ENCODE measurements at places on chromosomes 11 and 22. TPM values are rescaled to one million over a fixed set of nuclear protein-coding genes. Genes with fewer than 3 reads are reported as not detected.

DNA sequence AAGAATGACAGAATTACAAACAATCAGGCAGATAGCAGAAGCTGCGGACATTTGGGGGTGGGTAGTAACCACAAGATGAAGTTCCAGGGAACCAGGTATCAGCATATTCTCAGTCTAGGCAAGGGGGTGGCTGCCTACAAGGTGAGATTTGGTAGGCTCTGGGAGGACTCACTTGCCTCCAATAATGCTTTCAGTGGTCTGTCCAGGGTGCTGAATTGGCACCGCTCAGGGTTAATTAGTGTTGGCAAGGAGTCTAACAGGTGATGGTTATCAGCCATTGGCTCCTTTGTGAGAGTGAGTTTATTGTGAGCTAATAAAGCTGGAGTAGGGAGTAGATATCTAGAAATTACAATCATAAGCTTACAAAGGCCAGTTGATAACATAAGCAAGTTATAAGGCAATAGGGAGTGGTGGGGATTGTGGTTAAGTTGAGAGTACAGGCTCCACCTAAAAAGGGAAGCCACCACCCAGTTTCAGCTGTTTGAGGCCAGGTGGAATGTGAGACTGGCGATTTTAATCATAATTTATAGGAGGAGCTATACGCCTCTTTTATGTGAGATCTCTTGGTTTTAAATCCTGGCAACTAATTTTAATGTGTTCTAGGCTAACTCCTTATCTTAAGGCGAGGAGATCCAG lies 320.5 kb downstream of the MIAT start:
- DNase-seq: no peak

GRCh38 chr11:76558473-76558872 lies 112.1 kb downstream of the LRRC32 start:
- no peak for DNase-seq

The RAB39A gene
- total RNA-seq: 9.2 TPM

DNA sequence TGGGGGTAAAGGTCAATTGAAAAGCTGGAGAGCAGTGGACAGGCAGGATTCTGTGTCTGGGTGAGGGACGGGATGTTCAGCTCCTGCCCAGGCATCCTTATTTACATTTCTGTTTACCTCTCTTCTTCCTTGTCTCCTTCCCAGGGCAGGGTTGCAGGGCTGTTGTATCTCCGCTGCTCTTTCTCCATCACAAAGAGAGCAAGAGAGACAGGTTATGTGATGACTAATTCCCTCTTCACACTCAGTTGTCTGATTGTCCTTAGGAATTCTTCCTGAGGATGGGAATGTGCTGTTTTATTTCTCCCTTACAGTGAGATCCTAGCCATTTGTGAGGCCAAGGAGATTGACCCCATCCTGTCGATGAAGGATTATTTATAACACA lies 104.9 kb downstream of the VPREB1 start:
- DNase-seq: no peak

- peak; percentile 67 for DNase-seq
Measured at GRCh38 chr11:22666688-22667439, 453 bp downstream of the GAS2 start.

The OR5AN1 gene
- total RNA-seq: not detected

The PKNOX2 gene
- total RNA-seq: 1.3 TPM

DNA sequence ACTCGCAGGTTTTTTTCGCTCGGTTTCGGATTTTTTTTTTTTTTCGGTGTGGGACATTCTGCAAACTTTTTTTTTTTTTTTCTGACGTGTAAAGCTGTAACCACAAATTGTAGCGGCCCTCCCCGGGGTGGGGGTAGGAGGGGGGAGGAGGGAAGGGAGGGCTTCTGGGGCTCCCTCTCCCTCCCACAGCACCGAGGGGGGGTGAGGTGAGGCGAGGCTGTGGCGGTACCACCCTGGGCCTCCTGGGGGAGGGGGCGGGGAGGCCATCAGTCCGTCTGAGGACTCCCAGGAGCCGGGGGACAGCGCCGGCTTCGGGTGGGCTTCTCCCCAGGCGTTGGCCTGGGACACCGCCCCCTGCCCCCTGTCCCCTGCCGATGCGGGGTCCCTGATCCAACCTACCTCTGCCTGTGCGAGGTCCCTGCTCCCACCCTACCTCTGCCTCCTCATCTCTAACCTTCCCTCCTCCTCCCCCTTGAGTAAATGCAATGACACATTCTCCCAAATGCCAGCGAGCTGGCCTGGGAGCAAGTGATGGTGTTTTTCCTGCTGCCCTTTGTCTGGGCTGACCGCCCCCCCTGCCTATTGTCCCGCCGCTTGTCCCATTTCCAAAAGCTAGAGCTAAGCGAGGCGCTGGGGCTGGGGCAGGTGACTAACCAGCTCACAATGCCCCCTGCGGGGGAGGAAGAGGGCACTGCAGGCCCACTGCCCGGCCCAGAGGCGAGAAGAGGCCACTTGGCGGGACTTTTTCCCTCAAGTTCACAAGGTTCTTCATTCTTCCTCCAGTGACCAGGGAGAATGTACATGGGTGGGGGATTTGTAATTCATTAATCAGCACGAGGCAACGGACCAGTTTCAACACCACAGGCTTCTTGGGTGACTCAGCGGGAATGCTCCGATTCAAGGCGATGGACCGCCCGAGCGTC lies 511 bp upstream of the CLCF1 start:
- DNase-seq: peak; percentile 85

GRCh38 chr11:45560155-45560912 lies 105.1 kb downstream of the CHST1 start:
- no peak for DNase-seq

DNA sequence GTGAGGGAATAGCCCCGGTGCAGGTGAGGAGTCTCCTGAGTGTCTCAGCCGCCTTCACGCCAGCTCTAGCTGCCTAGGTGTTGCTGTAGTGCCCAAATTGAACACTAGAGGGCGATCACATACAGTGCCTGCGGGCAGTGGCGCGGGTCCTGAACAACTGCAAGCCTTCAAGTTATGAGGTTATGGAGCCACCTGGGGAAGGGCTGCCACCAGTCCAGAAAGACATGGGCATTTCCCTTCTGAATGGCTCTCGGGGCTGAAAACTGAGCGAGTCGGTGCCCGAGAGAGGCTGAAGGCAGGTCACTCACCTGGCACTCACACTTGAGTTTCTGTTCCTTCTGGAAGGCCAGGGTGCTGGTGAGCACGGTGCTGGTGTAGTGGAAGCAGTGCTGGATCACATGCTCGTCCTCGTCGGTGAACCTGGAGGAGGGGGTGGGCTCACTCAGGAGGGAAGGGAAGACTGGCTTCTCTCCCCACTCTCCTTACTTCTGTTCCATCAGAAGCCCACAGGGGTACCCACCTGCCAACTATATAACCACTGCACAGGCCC lies 88.4 kb downstream of the PDE2A start:
- DNase-seq: peak; percentile 85

- no peak for DNase-seq
Measured at GRCh38 chr22:45483918-45484499, 18.7 kb upstream of the FBLN1 start.

The NFAM1 gene
- total RNA-seq: 0.68 TPM

The MMP7 gene
- not detected for total RNA-seq

DNA sequence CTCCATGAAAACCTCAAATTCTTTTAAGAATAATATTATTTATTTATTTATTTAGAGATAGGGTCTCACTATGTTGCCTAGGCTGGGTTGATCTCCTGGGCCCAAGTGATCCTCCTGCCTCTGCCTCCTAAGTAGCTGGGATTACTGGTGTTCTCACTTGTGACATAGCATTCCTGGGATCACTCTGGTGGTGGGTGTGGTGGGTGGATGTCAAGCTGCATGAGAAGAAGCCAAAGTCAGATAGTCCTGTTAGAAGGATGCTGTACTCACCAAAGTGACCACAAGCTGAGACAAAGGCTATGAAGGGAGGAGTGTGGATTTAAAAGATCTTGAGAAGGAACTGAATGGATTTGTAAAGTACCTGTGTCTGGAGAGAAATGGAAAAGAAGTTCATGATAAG lies 87.9 kb upstream of the SPON1 start:
- DNase-seq: no peak

The SIAE gene
- total RNA-seq: 5.6 TPM

DNA sequence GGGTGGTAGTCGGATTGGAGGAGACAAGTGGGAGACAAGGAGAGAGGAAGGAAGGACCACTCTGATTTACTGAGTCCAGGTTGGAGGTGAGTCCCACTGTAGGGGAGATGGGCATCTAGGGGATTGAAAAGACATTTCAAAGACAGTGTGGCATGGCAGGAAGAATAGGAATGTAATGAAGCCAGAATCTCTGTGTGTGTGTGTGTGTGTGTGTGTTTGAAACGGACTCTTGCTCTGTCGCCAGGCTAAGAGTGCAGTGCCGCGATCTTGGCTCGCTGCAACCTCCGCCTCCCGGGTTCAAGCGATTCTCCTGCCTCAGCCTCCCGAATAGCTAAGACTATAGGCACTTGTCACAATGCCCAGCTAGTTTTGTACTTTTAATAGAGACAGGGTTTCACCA lies 4.2 kb upstream of the CSDC2 start:
- no peak for DNase-seq

DNA sequence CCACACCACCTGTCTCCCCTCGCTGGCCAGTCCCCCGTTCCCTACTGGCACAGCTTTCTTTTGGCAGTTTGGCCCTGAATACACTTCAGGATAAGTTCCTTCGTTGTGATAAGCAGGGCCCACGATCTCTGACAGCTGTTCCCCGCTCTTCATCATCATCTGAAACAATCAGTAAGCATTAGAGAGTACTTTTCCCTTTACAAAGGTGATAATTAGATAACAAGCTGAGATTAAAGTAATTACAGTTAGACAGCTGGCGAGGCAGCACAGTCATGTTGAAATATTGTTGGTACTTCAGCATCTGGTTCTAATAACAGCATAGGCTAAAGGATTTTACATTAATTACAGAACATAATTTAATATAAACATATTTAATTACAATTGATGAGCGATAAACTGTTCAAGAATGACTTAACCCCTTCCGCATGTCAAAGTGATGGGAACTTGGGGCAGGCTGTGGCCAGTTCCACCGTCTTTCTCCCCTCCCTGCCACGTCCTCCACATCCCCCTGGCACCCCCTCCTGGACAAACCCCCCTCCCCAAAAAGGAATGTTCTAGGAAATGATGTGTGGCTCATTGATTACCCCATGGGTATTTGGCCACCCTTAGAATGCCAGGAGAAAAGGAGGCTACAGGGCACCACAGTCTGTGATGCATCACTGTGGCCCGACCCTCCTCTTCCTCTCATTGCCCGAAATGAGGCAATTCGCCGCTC lies 134.9 kb downstream of the RCN1 start:
- DNase-seq: no peak

GRCh38 chr11:128803011-128803410 lies 64.1 kb downstream of the KCNJ1 start:
- DNase-seq: no peak

The MPPED2 gene
- total RNA-seq: 2.6 TPM

- DNase-seq: no peak
Measured at GRCh38 chr22:31732089-31732829, 17.7 kb downstream of the PRR14L start.

GRCh38 chr22:23500508-23501260 lies 79.4 kb downstream of the IGLL1 start:
- DNase-seq: no peak

The DYNC2H1 gene
- 13.2 TPM for total RNA-seq

- no peak for DNase-seq
Measured at GRCh38 chr11:86621854-86622253, 50.6 kb downstream of the ME3 start.

GRCh38 chr22:34993548-34993947 lies 72.4 kb upstream of the ISX start:
- DNase-seq: no peak

- no peak for DNase-seq
Measured at GRCh38 chr11:40688369-40688768, 771.1 kb downstream of the LRRC4C start.

The RBMXL2 gene
- not detected for total RNA-seq

The SYNGR1 gene
- 13.2 TPM for total RNA-seq

The CADM1 gene
- total RNA-seq: 12.5 TPM

DNA sequence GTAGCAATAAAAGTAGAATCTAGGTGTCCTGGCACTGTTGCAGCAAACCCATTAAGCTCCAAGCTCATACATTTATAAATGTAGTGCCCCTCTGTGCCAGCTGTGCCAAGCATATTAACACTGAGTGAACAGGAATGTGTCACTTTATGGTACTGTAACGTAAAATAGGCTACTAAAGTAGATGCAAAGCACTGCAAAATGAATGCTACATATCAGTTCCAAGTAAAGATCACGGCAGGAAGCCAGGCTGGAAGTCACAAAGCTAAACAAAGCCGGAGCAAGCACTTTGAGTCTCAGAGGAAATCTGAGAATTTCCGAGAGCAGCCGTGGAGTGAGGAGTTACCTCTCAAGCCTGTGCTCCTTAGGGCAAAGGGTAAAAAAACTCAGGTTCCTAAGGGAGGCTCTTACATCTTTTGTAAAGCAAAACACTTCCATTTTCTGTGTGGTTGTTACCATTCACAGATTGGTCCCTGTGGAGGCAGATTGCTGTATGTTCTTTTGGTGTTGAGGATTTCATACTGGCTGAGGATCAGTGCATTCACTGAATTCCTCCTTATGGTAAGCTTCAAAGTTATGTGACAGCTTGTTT lies 85.7 kb downstream of the WNT11 start:
- peak; percentile 46 for DNase-seq

- DNase-seq: no peak
Measured at GRCh38 chr22:20241579-20242392, 26.3 kb downstream of the RTN4R start.

- DNase-seq: no peak
Measured at GRCh38 chr11:10439351-10439750, 15.7 kb upstream of the AMPD3 start.

DNA sequence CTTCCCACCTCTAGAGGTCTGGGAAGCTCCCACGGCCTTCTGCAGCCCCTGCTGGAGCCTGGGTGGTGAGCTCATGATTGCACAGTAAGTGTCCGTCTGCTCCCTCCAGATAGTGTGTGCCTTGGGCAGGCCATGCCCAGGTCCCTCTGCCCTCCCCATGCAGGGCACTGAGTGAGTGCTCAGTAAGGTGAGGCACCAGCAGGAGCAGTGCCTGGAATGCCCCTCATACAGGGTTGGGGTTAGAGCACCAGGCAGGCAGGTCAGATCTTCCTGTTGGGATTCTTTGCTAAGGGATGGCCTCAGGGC lies 50.3 kb downstream of the NAT10 start:
- no peak for DNase-seq

The TMA7B gene
- total RNA-seq: not detected

- DNase-seq: no peak
Measured at GRCh38 chr11:47099214-47099917, 77.3 kb downstream of the ARFGAP2 start.

All from H9 (cell line).